Hepatic stellate cell (primary cell): ENCODE measurements at places on chromosomes 5 and 9.

DNA sequence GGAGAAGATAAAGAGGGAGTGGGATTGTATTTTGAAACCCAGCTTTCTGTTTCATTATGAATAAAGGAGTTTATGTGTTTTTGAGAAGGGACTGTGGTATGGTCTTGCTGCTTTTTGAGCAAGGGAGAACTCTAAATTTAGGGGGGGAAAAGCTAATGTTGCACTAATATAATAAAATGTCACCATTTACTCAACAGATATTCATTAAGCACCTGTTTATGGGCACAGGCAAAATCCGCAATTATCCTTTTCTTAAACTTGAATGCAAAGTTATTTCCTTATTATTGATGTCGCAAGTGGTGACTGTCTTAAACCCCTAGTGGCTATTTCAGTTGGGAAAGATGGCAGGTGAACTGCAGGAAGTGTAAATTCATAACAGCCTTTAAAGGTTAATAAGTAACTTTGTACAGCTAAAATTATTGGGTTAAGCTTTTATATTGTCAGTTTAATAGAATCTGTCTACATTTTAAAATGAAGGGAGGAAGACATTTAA is 1.5 kb downstream of the CDC42SE2 start:
- DNase-seq = no peak

GRCh38 chr9:83544002-83544698 is 5.9 kb upstream of the FRMD3 start:
- peak; percentile 83 for DNase-seq

GRCh38 chr9:35366627-35367026 is 123.3 kb upstream of the RUSC2 start:
- DNase-seq = no peak

DNA sequence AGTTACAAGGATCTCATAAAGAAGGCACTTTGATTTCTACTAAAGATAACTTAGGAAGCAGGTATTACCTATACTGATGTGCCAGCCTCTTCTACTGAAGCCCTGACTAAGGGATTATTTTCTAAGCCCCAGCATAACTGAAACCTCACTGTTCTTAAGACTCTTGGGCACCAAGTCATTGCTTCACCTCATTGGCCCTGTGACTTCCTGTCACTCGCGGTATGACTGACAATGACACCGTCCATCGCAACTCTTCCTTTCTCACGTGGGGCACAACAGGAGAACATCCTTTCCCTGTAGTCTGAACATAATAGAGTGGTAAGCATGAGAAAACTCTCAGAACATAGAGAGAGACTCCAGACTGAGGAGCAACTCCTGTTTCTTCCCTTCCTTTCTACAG is 6.4 kb downstream of the OR2V2 start:
- no peak for DNase-seq

GRCh38 chr5:149924486-149924885 is 20.1 kb downstream of the PDE6A start:
- DNase-seq = no peak

DNA sequence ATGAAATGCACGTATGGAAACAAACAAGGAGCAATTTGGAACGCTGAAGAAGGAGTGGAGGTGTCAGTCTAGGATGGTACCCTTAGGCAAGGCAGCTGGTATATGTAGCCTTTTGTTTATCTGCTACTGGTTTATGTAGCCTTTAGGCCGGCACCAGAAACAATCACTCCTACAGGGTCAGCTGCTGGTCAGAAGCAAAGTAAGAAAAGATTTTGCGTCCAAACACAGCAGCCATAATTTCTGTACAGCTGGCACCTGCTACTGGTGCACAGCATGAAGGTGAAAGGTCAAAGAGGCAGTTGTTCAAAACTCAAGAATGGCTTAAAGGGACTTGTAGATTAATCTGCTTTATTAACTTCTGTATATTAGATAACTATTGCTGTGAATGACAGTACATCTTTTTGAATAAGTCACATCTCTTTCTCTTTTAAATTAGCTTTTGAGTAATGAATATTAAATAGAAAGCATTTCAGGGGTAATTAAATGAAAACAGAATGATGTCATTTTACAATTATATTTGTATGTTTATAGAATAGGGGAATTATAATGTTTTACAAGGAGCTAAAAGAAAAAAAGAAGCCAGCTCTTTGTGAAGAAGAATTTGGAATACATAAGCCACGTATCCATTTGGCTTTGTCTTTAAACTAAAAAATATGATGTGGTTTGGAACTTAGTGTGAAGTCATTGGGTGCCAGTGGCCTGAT is 33.1 kb upstream of the TLX3 start:
- DNase-seq = no peak

GRCh38 chr5:80239680-80240367 is 16.0 kb downstream of the SERINC5 start:
- DNase-seq = peak; percentile 23

- DNase-seq = peak; percentile 77
Measured at GRCh38 chr9:33131790-33132772, 35.1 kb downstream of the B4GALT1 start.

DNA sequence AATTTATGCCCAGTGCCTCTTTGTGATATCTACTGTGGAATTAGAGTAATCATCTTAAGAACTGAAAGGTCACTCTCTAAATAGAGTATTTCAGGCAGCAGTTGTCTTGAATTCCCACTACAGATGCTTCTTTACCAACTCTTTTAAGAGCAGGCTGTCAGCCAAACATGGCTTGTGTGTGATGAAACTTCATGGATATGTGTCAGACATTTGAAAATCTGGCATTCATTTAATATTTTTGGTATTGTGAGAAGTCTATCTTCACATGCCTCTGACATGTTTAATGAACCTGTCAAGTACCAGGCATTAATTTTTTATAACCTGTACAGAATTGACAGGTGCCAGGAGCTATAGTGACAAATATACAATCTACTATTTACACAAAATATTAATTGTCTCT is 318.6 kb downstream of the CDH9 start:
- DNase-seq = no peak

- no peak for DNase-seq
Measured at GRCh38 chr5:159003045-159004030, 96.4 kb downstream of the EBF1 start.
